CD4-positive, alpha-beta T cell (primary cell): ENCODE measurements at places on chromosomes 6 and 20. TPM values are rescaled to one million over a fixed set of nuclear protein-coding genes. Genes with fewer than 3 reads are reported as not detected.

The TGM3 gene
- total RNA-seq = not detected

The ATXN1 gene
- total RNA-seq = 76.7 TPM

The GPANK1 gene
- total RNA-seq = 9.8 TPM

The PRIM2 gene
- total RNA-seq = 8.6 TPM

The TRIM10 gene
- not detected for total RNA-seq
